ENCODE measurements at places on chromosomes 1 and 21. TPM values are rescaled to one million over a fixed set of nuclear protein-coding genes. Genes with fewer than 3 reads are reported as not detected.
A peak's percentile ranks its signal among the peaks of the same experiment; 100 is the strongest.

DNA sequence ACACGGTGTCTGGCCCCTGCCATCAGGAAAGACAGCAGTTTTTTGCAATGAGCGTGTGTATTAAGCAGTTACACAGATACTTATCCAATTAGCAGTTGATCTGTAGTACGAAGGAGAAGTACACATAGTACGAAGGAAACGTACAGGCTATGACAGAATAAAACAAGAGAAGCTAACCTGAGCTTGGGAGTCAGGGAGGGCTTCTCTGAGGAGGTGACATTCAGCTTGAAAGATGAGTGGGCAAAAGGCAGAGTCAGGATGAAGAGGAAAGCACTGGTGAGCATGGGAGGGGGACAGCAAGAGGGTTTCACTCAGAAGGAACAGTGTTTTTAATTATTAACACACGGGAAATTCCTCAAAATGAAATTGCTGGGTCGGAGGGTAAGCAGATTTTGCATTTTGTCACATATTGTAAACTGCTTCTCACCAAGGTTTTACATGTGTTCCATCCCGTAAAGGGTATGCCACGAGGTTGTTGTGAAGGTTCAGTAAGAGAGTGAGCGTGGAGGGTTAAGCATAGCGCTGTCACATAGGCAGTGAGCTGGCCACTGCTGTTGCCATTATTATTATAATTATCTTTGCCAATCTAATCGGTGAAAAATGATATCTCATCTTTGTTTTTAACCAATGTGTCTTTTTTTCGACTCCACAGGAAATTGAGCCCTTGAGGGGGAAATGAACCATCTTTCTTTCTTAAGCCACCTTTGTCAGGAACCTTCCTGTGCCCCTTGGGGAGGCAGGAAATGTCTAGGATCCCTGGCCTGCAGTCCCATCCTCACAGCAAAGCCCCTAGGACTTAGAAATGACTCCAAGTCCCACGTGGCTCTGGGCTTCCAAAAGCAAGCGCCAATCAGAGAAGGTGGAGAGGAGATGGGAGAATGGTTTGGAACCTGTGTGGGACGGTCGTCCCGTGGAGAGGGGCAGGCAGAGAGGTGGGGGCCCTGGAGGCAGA is 47.3 kb upstream of the POU3F1 start:
- H3K4me1 ChIP-seq, result no peaks in the 10 kb centered on the region
- no peak overlapping the region for H3K4me3 ChIP-seq
- no peak for DNase-seq
- no peaks in the 10 kb centered on the region for H3K36me3 ChIP-seq
- no peak overlapping the region for H3K27ac ChIP-seq
- no peaks in the 10 kb centered on the region for H3K27me3 ChIP-seq

GRCh38 chr1:201737352-201738060 is 91.5 kb upstream of the IPO9 start:
- H3K27me3 ChIP-seq, result peaks cover 5% of the 10 kb centered on the region
- peaks cover 15% of the 10 kb centered on the region for H3K4me1 ChIP-seq
- H3K4me3 ChIP-seq, result no peak overlapping the region
- H3K27ac ChIP-seq, result no peak overlapping the region
- H3K36me3 ChIP-seq, result no peaks in the 10 kb centered on the region

DNA sequence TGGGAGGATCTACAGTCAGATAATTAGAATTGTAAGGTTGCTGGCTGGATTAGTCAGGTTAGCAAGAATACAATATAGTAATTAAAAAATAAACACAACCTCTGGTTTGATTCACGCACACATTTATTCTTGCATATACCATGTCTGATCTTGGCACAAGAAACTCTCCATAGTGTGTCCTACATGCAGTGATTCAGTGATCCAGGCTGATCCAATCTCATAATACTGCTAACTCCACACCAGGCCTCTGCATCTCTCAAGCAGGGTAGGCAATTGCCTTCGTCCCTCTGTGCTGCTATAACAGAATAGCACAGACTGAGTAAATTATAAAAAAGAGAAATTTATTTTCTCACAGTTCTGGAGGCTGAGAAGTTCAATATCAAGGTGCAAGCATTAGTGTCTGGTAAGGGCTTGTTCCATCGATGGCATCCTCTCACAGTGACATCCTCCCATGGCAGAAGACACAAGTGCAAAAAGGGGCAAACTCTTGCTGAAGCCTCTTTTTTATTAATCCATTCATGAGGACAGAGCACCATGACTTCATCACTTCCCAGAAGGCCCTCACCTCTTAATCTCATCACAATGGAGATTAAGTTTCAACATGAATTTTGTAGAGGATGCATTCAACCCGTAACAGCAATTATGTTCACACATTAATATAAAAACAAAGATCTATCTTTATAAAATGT is 741.0 kb upstream of the NCAM2 start:
- no peaks in the 10 kb centered on the region for H3K4me1 ChIP-seq
- no peaks in the 10 kb centered on the region for H3K36me3 ChIP-seq
- no peak overlapping the region for H3K27ac ChIP-seq
- H3K4me3 ChIP-seq, result no peak overlapping the region
- no peak for DNase-seq

DNA sequence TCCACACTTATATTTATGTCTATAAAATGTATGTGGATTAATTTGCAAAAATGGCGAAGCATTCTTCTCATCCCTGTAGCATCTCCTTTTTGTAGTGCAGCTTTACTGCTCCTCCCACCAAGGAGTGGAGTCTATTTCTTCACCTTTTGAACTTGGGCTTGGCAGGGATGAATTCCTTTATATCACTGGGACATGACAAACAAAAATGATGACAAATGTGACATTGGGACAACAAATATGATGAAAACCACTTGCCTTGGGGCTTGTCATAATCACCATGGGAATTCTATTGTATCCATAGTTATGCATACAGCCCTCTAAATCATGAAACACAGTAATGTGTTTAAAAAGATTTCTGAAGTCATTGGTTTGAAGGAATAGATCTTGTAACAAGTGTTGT is 155.0 kb downstream of the TNFSF18 start:
- H3K36me3 ChIP-seq, result no peaks in the 10 kb centered on the region
- H3K4me3 ChIP-seq, result no peak overlapping the region
- DNase-seq, result no peak
- H3K27me3 ChIP-seq, result no peaks in the 10 kb centered on the region

DNA sequence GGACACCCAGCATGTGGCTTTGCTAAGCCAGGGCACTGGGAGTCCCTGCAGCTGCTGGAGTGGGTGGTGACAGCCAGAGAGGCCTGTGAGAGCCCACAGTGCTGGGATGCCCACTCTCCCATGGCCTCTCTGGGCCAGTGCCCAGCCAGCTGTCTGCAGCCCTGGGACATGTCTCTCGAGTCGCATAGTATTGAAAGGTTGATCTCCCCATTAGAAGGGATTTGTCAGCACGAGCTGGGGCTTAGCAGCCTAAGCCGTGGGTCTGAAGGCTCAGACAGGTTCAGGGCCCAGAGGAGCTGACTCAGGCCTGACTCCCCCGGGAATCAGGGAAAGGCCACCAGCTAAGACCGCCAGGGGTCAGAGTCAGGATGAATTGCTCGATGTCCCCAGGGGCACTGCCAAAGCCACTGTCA is 53.5 kb downstream of the FOXD2 start:
- no peaks in the 10 kb centered on the region for H3K36me3 ChIP-seq
- H3K27me3 ChIP-seq, result no peaks in the 10 kb centered on the region
- no peak overlapping the region for H3K27ac ChIP-seq
- DNase-seq, result no peak

- DNase-seq, result no peak
- peaks cover 44% of the 10 kb centered on the region for H3K4me1 ChIP-seq
- peak overlapping the region; percentile 89 for H3K4me3 ChIP-seq
- no peaks in the 10 kb centered on the region for H3K36me3 ChIP-seq
- H3K27ac ChIP-seq, result peak overlapping the region; percentile 85
Observed at GRCh38 chr1:89842567-89843272, 21.9 kb downstream of the LRRC8D start.

GRCh38 chr21:36959020-36959835 is 7.2 kb downstream of the HLCS start:
- H3K4me3 ChIP-seq, result no peak overlapping the region
- H3K27me3 ChIP-seq, result no peaks in the 10 kb centered on the region
- no peak overlapping the region for H3K27ac ChIP-seq

DNA sequence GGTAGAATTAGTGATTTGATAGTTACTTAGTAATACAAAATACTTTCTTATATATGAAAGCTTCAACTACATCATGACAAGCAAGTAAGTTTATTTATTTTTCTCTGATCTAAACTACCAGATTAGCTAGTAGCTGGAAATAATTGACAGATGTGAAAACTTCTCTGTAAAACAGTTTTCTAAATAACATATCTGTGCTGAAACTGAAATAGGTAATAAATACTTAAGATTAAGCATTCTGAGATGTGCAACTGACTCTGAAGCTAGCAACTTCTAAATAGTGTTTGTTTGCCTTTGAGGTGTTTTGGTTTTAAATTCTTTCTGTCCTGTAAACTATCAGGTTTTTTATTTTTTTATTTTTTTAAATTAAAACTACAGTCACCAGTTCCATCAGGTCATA is 18.5 kb upstream of the LHX8 start:
- no peak for DNase-seq
- no peaks in the 10 kb centered on the region for H3K4me1 ChIP-seq
- no peaks in the 10 kb centered on the region for H3K36me3 ChIP-seq
- no peak overlapping the region for H3K4me3 ChIP-seq

GRCh38 chr1:119275145-119276134 is 93.1 kb upstream of the HAO2 start:
- no peaks in the 10 kb centered on the region for H3K27me3 ChIP-seq
- peak; percentile 19 for DNase-seq
- H3K4me3 ChIP-seq, result no peak overlapping the region
- no peak overlapping the region for H3K27ac ChIP-seq
- H3K36me3 ChIP-seq, result no peaks in the 10 kb centered on the region

DNA sequence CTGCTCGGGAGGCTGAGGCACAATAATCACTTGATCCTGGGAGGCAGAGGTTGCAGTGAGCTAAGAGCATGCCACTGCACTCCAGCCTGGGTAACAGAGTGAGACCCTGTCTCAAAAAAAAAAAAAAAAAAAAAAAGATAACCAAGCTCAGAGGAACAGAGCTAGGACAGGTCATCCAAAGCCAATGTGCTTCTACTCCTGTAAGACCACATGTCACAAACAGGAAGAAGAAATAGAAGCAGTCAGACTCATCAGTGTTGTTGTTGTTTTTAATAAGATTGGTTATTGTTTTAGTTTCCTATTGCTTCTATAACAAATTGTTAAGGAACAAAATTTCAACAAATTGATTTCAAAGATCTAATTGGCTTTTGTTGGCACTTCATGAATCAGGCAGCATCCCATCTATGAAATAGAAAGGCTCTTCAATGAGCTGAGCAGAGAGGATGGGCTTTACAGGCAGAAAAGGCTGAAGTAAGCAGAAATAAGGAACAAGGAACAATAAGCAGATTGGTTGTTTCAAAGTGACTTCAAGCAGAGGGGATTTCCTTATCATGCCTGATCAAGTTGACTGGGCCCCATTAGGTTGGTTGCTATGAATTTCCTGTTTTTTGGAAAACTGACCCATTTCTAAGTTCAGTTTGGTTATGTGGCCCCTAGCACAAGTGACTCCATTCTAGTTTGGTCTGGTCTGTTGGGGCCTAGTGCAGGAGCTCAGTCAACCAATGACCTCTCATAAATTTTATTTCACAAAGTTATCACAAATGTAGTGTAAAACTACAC is 6.0 kb upstream of the AKNAD1 start:
- H3K27ac ChIP-seq, result no peak overlapping the region
- no peaks in the 10 kb centered on the region for H3K27me3 ChIP-seq

GRCh38 chr21:41032541-41032940 is 135.4 kb upstream of the BACE2 start:
- no peaks in the 10 kb centered on the region for H3K4me1 ChIP-seq
- no peak overlapping the region for H3K4me3 ChIP-seq
- DNase-seq, result no peak
- no peaks in the 10 kb centered on the region for H3K27me3 ChIP-seq

DNA sequence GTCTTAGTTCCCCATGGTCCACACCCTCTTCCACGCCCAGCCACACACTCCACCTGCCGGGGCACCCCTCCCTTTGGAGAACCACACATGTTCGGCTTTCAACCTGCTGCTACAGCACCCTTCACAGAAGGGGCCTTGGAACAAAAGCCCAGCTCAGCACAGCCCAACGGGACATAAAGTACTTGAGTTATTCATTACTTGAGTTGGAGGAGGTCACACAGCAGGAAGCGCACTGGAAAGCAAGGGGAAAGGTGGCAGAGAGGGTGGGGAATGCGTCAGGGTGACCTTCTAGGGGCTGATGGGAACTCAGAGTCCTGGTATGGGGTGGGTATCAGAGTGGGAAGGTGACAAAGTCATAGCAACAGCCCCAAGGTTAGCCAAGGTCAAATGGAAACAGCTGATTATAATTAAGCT is 3.0 kb upstream of the ATP1B1 start:
- no peak for DNase-seq
- no peak overlapping the region for H3K27ac ChIP-seq
- peaks cover 14% of the 10 kb centered on the region for H3K4me1 ChIP-seq
- H3K4me3 ChIP-seq, result no peak overlapping the region

DNA sequence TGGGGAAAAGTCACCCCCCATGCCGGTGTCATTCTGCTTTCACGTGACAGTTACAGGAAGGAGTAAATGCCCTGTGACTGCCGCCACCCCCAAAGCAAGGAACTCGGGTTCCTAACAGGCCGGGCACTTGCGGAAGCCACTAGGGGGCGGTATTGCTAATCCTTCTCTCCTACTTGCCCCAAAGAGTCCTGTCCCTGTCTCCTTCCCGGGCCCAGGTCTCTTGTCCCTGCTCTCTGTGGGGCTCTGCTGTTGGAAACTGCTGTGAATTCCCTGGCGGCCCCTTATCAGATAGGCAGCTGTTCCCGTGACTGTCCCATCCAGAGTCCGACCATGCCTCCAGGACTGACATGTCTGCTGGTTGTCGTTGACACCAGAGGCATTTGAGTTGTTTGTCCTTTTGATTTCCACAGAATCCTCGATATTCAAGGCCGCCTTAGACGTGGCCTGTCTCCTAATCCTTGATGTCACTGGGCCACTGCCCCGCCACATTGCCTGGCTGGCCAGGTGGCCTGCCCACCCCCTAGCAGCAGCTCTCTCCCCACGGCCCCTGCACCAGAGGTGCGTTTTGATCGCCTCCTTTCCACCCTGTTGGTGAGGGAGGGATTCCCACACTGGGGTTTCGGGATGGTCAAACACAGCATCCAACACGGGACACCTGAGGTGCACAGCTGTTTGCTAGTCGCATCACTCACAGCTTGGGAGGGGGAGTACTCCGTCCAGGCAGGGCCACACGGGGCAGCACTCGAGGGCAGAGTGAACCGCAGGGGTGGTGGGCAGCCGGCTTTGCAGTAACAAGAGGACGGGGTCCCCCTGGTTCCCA is 37.3 kb downstream of the CHAF1B start:
- no peak overlapping the region for H3K27ac ChIP-seq
- H3K36me3 ChIP-seq, result no peaks in the 10 kb centered on the region
- H3K27me3 ChIP-seq, result no peaks in the 10 kb centered on the region
- DNase-seq, result no peak
- H3K4me3 ChIP-seq, result no peak overlapping the region

The C1QA gene
- total RNA-seq, result 2.2 TPM

The INSRR gene
- 0.06 TPM for total RNA-seq

The LTN1 gene
- 34.6 TPM for total RNA-seq

The PDE9A gene
- total RNA-seq, result 6.9 TPM

The IGSF3 gene
- not detected for total RNA-seq

The FAF1 gene
- 57.7 TPM for total RNA-seq

The ASTN1 gene
- not detected for total RNA-seq

All from CD4-positive, alpha-beta memory T cell (primary cell).